Fibroblast of skin of left biceps (primary cell): ENCODE measurements at places on chromosomes 7 and 10.

- DNase-seq: no peak
Measured at GRCh38 chr7:132286836-132287235, 289.4 kb downstream of the PLXNA4 start.

DNA sequence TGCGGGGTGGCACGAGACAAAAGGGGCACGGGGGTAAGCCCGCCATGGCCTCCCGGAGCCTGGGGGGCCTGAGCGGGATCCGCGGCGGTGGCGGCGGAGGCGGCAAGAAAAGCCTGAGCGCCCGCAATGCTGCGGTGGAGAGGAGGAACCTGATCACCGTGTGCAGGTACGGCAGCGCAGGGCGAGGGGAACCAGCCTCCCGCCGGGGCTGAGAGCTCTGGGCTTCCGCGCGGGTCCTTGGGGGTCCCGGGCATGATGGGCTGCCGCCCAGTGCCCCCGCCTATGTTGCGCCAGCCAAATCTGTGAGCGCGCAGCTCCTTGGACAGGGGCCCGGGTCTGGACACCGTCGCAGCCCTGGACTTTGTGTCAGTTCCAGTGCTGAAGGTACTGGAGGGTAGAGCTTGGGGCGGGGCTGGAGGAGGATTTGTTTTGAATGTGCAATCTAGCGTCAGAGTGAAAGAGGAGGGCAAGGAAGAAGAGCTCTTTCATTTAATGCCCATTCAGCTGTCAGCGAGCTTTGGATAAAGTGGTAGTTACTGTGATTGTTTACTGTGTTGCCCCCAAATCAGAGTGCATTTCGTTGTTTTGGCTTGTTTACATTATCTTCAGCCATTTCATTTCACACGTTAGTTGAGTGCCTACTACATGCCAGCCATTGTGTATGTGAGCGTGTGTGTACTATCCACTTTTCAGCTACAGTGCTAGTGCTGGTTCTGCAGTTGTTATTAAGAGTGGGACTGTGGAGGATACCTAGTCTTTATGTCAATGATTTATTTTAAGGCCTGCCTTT is 777 bp downstream of the RUNDC3B start:
- no peak for DNase-seq

DNA sequence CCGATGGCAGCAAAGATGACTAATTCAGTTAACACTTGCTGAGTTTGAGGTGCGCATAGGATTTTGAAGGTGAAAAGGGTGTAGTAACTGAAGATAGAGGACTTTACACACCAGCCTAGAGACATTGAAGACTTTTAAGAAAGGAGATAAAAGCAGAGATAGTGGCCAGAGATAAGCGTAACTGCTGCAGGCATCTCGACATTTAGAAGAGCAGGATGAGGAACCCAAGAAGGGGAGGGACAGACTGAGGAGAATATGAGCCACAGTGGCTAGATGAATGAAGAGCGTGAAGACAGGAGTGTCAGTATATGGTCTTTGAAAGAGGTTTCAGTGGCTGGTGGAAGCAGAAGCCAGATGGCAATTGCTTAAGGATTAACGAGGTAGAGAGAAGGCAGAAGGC is 71.6 kb downstream of the CELF2 start:
- DNase-seq: no peak

DNA sequence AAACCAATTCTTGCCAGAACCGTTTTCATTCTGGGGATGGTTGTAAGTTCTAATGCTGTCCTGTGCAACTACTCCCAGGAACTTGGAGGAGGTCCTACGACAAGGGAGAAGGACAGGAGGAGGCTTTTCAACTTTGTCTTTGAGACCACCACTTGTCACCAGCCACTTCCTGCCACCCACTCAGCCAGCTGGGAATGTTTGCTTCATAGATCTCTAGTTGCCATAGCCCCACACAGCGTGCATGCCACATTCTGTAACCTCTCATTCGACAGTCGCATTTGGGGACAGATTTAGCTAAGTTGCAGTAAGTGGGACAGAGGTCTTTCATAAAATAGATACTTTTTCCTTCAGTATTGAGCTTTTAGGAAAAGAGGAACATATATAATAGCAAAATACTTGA is 78.0 kb downstream of the TAF3 start:
- DNase-seq: no peak

DNA sequence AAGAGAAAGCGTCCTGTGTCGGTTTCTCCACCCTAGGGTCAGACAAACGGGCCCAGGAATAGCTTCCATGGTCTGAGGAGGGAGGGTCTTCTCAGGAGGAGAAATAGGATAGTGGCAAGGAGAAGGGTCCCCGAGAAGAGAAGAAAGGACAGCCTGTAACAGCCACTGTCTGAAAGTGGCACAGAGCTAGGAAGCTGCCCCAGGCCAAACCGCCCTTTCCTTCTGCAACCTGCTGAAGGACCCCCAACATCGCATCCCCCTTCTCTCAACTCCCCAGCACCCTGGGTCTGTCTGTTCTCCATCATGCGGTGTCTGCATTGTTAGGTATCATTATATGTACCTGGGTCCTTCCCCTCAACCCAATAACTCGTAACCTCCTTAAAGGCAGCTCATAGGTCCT is 47.1 kb downstream of the COL17A1 start:
- no peak for DNase-seq

- no peak for DNase-seq
Measured at GRCh38 chr10:30589441-30589840, 40.1 kb downstream of the LYZL2 start.

DNA sequence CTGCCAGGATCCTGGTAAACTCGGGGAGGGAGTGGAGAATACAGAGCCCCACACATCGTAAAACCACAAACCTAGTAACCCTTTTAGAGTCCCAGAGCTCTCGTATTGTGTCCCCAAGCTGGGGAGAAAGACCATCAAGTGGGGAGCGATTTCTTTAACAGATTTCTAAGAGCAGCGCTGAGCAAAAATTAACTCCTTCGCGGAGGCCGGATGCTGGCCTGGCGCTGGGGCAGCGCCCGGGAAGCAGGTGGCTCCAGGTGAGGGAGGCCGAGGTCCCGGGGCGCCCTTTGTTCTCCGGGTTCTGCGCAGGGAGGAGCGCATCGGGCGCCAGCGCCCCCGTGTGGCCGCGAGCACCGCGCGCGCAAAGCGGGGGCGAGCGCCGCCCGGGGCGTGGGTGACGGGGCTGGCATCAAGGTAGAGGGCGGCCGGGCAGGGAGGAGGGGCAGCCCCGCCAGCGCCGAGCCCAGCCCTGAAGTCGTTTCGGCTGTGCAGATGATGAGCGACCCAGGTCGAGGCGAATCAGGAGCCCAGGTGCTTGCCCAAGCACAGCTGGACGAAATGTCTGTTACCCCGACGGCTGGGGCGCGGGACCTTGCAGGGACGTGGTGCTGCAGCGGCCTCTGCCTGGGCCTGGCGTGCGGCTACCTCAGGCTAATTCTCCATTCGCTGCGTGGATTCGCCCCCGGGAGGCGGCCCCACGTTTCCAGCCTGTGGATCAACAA is 10.4 kb upstream of the FGFR2 start:
- DNase-seq: no peak

DNA sequence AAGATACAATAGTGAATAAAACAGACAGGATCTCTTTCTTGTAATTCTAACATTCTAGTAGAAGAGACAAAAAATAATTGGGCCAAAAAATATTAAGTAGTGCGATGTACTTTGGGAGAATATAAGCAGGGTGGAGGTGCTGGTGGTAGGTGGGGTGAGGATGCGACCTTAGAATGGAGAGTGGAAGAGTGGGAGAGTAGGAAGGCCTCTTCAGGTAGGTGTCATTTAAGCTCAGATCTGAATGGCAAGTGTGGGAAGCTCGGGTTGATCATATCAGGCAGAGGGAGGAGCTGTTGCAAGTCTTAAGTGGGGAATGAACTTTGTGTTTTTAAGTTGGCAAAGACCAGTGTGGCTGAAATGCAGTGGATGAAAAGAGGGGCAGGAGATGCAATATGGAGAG is 3.8 kb upstream of the IFRD1 start:
- DNase-seq: no peak

DNA sequence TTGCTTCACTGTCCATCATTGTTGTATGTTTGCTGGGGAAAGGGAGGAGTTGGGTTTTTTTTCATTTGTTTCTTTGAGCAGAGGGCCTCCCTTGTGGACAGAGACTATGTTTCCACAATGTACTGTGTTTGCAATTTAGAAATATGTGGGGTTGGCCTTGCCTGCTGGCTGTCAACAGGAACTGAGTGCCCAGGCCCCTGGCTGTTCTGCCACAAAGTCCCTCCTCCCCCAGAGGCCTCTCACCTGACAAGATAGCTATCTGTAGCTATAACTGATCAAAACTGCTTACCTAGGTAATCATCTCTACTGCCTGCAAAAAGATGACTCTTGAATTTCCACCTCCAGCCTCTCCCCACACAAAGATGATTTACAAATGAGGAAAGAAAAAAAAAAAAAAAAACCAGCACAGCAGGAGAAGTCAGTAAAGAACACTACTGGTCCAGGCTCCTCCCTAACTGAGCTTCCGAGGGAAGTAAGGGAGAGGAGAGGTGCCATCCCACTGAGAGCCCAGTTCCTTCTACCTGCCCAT is 121.8 kb downstream of the SGMS1 start:
- DNase-seq: no peak

DNA sequence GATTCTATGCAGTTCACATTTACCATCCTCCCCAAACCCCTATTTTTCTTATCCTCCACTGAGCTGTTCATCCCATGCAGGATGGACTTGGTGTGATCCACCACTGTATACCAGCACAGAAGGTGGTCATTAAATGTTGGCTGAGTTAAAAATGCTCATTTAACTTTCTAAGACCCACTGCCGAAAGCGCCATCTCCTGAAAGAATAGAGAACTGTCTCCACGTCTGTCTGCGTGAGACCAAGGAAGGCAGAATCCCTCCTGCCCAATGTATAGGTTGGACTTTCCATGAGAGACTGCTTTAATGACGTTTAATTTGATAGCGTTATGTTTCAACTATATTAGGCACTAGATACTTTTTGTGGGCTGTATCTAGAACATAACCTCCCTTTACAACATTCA is 124.3 kb downstream of the GPAM start:
- no peak for DNase-seq

DNA sequence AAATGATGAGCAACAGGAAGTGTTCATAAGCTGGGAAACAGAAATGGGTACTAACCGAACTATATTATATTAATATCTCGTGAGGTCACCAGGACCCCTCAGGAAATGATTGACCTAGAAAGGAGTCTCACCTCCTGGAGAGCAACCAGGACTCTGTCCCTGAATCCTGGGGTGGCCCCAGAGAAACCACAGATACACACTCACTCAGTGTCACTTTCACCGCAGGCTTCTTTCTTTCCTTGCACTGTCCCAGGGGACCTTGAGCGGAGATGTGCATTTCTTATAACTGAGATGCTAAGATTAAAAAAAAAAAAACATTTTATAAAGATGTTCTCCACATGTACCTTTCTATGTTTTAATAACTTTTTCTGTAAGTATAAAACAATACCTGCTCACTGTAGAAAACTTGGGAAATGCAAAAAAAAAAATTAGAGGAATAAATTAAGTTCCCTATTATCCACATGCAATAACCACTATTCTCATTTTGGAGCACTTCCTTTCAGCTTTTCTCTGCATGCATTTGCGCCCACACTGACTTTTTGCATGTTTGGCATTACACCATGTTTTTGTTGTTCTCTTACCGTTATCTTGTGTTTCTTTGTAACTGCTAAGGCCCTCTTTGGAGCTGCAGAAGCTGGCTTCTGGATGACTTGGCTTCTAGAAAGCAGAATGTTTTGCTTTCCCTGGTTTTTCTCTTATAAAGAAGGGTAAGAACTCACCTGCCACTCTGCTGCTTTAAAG is 15.0 kb downstream of the NOD1 start:
- DNase-seq: no peak

DNA sequence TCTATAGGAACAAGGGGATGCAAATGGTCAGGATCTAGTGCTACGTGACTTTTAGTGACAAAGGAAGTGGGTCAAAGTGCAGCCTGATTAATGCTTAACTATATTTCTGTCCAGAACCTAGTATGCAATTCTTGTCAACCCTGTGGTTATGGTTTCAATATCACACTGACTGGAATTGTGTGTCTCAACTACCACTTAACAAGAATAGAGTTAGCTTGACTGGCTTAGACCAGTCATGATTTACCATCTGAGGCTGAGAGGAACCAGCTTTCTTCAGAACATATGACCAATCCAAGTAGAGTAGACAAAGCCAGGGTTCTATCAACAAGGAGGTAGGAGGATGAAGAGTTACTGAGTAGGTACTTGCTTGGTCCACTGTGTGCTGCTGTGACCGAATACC is 54.4 kb downstream of the MYPN start:
- DNase-seq: no peak

GRCh38 chr10:125768219-125768855 is 7.3 kb downstream of the MMP21 start:
- no peak for DNase-seq

DNA sequence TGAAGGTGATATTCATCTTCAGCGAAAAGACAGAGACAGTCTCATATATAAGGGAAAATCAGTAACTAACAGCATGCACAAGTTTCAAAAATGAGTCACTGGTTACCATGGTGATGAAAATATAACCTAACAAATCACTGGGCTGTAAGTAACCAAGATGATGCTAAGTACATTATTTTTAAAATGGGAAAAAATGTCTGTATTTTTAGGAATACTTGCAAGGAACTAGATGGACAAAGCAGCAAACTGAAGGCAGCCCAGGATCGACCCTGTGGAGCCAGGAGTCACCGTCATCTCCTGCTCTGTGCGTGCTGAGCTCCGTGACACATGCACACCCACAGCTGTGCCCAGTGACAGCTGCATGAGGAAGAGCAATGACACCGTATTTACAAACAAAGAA is 137.3 kb downstream of the ELMO1 start:
- DNase-seq: no peak

DNA sequence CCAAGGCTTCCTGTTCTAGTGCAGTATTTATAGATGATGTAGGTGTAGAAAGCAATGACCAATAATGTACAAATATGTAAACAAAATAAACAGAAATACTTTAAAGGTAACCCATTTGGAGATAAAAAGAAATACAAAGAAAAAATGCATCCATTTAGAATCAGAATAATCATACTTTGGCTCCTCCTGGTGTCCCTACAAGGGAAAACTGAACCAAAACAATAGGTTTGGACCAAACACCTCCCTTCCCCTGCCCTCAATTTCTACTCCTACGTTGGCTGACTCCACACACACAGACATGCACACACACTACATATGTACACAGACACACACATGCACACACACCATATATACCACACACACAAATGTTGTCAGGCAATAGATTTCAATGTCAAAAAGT is 36.0 kb downstream of the C10orf143 start:
- no peak for DNase-seq

- DNase-seq: no peak
Measured at GRCh38 chr7:29332875-29333855, 138.6 kb downstream of the CHN2 start.

- DNase-seq: no peak
Measured at GRCh38 chr10:25501912-25502311, 327.1 kb downstream of the GPR158 start.

- DNase-seq: no peak
Measured at GRCh38 chr10:108615576-108616320, 1307.6 kb downstream of the XPNPEP1 start.

DNA sequence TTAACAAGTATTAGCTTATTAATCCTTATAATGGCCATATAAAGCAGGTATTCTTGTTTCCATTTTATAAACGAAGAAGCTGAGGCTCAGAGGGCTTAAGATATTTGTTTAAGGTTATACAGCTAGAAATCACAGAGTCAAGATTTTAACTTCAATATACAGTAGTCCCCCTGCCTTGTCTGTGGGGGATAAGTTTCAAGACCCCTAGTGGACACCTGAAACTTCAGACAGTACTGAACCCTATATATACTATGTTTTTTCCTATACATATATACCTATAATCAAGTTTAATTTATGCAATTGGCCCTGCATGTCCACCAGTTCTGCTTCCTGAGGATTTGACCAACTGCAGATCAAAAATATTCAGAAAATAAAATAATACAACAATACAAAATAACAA is 44.4 kb upstream of the STRIP2 start:
- DNase-seq: no peak

- peak; percentile 78 for DNase-seq
Measured at GRCh38 chr7:66296001-66296521, 90.9 kb downstream of the TPST1 start.
